Colonic mucosa (tissue), 4 donors: ENCODE measurements at places on chromosomes 11 and 22. TPM values are rescaled to one million over a fixed set of nuclear protein-coding genes. Genes with fewer than 3 reads are reported as not detected.

Gene LARGE2
- total RNA-seq: 7.5 TPM

Gene APOA4
- not detected for total RNA-seq

Gene ADSL
- total RNA-seq: 47.0 TPM

Gene PATE2
- not detected for total RNA-seq

Gene CCDC116
- total RNA-seq: not detected

Gene EMID1
- 4.4 TPM for total RNA-seq

Gene ENDOD1
- total RNA-seq: 68.1 TPM

Gene RPS25
- 758 TPM for total RNA-seq

Gene CD3D
- total RNA-seq: 4.7 TPM

Gene KRTAP5-8
- total RNA-seq: not detected

Gene TBX10
- total RNA-seq: 7.8 TPM

Gene GVQW3
- 2.2 TPM for total RNA-seq

Gene OR10D3
- not detected for total RNA-seq

Gene LAYN
- 9.0 TPM for total RNA-seq

Gene POLA2
- 28.0 TPM for total RNA-seq

Gene POU2AF3
- total RNA-seq: 4.5 TPM

Gene FXYD6
- 6.4 TPM for total RNA-seq

Gene ENTHD1
- total RNA-seq: not detected

Gene MS4A12
- 445 TPM for total RNA-seq

Gene MLC1
- not detected for total RNA-seq

Gene RAD9A
- 35.1 TPM for total RNA-seq

Gene GRM5
- not detected for total RNA-seq

Gene KRTAP5-4
- total RNA-seq: not detected

Gene TSG101
- total RNA-seq: 64.9 TPM

Gene SUSD2
- 1.2 TPM for total RNA-seq

Gene SCGB1D2
- not detected for total RNA-seq

Gene NCAPD3
- 12.9 TPM for total RNA-seq

Gene OSBP
- total RNA-seq: 57.1 TPM

Gene MYOD1
- not detected for total RNA-seq

Gene SYT7
- total RNA-seq: 8.5 TPM

Gene TRIM48
- total RNA-seq: not detected

Gene KCNJ1
- total RNA-seq: not detected

Gene DAGLA
- 12.2 TPM for total RNA-seq

Gene GGT5
- 2.6 TPM for total RNA-seq

Gene OR6A2
- not detected for total RNA-seq

Gene POLR3H
- 9.2 TPM for total RNA-seq

Gene TMPRSS5
- total RNA-seq: 0.59 TPM

Gene CPT1B
- 20.1 TPM for total RNA-seq

Gene TEX12
- not detected for total RNA-seq

Gene CCDC89
- 1.4 TPM for total RNA-seq

Gene ACRV1
- total RNA-seq: not detected

Gene TBX1
- 0.80 TPM for total RNA-seq

Gene MEI1
- 1.9 TPM for total RNA-seq

Gene FADS3
- total RNA-seq: 10.4 TPM
